Activated T-helper 1 cell treated with anti-CD3 and anti-CD28 coated beads, Interleukin-2, amount 50 U/mL, for 16 hours (primary cell): ENCODE measurements at places on chromosomes 1 and 21.

DNA sequence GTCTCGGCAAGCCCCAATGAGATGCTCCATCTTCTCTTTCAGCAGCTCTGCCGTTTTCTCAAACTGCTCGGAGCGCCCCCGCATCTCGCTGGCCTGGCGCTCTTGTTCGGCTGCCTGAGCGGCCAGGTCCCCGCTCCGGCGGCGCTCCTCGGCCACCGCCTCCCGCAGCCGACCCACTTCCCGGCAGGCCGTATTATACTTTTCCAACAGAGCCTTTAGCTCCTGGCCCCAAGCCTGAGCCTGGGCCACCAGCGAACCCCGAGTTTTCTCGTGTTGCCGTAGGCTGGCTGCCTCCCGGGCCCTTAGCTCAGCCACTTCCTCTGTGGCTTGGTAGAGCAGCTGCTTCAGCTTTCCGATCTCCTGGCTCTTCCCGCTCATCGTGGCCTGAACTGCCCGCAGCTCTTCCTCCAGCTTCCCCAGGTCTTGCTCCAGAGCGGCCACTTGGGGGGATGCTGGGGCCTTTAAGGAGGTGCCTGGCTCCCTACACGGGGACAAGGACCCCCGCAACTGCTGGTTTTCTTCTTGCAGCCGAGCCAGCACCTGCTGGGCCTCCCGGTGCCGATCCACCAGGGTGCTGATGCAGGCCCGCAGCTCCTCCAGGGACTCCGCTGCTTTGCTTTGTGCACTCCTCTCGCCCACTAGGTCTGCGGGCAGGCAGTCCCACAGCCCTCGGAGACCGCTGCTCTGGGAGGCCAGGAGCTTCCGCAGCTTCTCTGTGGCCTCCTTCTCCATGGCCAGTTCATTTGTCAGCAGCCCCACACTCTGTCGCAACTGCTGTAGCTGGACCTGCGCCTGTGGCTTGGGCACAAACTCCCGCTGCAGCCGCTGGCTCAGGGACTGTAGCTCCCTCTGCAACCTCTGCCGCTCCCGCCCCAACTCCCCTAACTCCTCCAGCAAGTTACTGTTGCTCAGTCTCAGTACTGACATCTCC is 13.4 kb upstream of the PIAS3 start:
- DNase-seq: no peak

- DNase-seq: no peak
Measured at GRCh38 chr21:20999659-21000058, 1.4 kb downstream of the NCAM2 start.

DNA sequence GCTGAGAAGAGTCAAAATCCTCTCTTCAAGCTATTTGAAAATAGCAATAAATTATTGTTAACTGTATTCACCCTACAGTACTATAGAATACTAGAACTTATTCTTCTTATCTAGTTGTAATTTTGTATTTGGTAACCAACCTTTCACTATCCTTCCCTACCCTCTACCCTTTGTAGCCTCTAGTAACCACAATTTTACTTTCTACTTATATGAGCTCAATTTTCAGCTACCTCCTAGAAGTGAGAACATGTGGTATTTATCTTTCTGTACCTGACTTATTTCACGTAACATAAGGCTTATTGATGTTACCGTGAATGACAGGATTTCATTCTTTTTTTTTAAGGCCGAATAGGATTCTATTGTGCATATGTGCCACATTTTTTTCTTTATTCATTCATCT is 30.0 kb downstream of the ZC3H11B start:
- DNase-seq: no peak

DNA sequence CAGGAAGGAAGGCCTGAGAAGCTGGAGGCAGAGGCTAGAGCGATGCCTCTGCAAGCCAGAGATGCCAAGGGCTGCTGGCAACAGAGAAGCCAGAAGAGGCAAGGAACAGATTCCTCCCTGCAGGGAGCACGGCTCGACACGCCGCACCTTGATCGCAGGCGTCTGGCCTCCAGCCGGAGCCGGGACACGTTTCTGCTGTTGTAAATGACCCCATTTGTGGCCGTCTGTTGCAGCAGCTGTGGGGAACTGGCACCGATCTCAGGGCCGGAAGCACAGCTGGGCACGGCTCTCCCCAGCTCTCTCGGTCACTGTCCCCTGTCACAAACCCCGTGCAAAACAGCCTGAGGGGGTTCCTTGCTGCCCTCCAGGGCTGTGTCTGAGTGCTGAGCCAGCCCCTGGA is 59.6 kb downstream of the SIK1 start:
- DNase-seq: no peak

DNA sequence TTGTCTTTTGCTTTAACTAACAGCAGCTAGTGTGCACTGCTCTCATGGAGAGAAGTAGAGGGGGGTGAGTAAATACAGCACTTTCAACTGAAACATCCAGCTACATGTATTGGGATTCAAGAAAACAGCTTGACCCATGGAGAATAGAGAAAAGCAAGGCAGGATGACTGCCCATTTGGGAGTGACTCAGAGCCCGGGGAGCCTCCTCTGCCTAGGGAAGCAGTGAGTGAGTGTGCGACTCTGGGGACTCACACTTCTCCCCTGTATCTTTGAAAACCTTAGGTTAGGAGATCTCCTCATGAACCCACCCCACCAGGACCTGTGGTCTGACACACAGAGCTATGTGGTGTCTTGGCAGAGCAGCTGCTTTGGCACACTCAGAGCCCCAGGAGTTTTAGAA is 82.0 kb upstream of the PTGFR start:
- no peak for DNase-seq

DNA sequence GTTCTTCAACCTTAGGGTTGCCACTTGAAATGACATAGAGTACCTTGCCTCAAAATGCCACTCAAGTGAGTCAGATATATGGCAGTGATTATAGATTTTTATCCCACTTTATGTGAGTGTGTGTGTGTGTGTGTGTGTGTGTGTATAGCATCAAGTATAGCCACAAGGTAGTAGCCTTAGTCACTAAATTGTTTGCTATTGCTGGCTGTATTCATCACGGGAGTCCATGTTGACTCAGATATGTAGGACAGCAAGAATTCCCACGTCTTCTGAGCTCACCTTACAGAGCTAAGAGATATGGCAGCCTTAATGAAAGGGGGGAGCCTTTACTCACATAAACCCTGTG is 9.3 kb downstream of the ETS2 start:
- DNase-seq: no peak

DNA sequence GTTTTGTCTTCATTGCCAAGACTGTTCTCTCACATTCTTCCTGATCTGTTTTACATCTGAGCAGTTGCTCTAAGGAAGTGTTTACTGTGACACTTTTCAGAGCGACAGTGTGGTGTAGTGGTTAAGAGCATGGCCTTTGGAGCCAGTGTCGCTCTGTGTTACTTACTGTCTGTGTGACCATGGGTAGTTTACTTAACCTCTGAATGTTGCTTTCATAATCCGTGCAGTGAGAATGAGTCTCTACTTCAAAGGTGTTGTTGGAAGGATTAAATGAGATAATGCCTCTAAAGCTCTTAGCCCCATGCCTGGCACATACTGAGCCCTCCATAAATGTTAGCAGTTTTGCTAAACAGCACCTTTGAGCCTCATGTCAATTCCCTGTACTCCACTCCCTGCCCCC is 35.9 kb upstream of the ZFP69B start:
- no peak for DNase-seq

GRCh38 chr1:54255026-54255702 is 55.2 kb downstream of the MRPL37 start:
- DNase-seq: no peak

GRCh38 chr1:17350083-17350482 is 21.9 kb upstream of the PADI6 start:
- no peak for DNase-seq

DNA sequence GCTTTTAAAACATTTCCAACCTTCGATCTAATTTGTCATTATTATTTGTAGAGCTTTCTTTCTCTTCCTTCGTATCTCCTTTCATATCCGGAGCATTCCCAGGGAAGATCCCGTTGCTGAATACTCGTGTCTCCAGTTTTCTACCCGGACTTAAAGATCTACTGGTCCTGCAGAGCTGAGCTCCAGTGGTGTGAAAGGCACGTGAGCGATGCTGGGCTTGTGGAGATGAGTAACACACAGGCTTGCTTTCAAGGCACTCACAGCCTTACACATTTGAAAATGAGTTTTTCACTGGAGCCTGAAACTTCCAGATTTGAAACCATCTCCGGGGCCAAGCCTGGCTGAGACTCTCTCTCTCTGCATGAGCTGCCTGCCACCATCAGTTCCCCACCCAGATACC is 428.3 kb downstream of the KIF26B start:
- no peak for DNase-seq

DNA sequence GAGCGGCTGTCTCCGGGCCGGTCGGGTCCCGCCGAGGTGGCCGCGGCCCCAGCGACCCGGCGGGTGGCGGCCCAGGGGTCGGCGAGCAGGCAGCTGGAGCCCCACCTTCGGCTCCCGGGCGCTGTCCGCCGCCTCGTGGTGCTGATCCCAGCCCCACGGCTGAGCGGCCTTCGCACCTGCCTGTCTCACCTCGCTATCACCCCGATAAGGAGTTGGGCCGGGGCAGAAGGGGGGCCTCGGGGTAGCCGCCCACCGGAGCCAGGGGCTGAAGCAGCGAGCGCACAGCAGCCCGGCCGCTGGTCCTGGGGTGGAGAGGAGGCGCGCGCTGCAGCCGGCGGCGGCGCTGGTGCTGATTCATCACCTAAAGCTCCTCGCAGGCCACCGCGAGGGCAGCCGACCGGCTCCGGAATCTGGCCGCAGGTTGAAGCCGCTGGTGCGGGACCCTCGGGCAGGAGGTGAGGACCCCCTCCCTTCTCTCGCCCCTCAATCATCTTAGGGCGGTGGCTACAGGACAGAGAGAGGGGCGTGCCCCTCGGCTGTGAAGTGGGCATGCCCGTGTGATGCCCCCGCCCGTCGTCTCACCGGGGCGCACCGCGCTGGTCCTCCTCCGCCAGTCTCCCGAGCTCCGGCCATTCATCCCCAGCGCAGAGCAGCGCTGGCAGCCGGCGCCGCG is 575 bp downstream of the TRIM67 start:
- DNase-seq: no peak

- no peak for DNase-seq
Measured at GRCh38 chr1:9643351-9644256, 7.9 kb upstream of the PIK3CD start.

DNA sequence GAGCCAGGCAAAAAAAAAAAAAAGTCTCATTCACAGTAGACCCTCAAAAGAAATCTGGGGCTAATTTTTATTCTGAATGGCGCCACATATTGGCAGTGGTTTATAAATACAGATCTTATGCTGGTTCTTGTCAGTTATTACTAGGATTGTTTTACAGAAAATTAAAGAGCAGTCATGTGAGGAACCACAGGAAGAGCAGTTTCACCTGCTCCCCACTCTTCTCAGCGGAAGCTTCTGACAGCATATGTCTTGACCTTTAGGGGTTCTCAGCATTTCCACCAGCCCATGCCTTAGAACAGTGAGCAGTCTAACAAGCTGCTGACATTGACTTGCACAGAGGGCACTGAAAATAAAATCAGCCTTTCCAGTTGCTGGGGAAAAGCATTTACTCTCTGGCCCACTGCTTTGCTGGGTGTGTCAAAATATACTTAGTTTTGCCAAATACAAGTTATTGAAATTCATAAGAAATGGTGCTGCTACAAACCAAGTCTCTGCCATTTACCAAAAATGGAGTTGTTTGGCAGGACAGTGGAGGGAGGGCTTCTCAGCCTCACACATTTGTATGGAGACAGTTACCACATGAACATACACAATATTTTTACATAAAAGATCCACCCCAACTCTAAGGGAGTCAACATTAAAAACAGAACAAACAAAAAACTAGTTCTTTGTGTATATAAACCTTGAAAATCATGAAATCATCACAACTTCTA is 144.2 kb downstream of the SYT2 start:
- no peak for DNase-seq

GRCh38 chr1:81129366-81129765 is 671.4 kb upstream of the ADGRL2 start:
- no peak for DNase-seq

DNA sequence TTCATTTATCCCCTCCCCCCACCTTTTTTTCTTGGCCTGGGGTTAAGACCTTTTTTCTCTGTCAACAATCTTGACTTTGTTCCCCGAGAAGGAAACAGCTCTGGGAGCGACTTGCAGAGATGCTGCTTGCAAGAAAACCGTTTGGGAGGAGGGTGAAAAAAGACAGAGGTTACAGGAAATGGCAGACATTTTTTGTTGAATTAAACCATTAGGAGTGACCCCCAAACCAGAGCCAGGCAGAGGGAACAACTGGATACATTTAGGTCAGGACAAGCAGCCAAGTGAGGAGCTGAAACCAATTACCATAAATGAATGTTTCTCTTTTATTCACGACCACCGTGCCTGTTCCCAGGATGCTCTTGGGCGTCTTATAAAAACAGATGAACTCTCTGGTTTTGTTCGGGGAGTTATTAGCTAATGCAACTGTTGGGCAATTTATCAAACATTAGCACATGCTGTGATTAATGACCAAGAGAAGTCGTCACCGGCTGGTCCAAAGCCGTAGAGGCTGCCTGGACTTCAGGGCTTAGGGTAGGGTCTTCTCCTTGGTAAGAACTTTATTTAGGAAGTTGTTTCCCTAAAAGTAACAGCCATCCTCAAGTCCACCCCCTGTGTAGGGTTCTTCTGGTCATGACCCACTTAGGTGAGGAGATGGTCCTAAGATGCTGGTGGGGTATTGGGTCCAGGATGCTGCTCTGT is 141.0 kb downstream of the FOXD2 start:
- DNase-seq: no peak

GRCh38 chr1:85451236-85451830 is 13.6 kb downstream of the DDAH1 start:
- DNase-seq: no peak
